ENCODE measurements at places on chromosomes 3 and 15.

GRCh38 chr3:149717391-149718056 lies 34.8 kb downstream of the COMMD2 start:
- DNase-seq, result peak; percentile 90

DNA sequence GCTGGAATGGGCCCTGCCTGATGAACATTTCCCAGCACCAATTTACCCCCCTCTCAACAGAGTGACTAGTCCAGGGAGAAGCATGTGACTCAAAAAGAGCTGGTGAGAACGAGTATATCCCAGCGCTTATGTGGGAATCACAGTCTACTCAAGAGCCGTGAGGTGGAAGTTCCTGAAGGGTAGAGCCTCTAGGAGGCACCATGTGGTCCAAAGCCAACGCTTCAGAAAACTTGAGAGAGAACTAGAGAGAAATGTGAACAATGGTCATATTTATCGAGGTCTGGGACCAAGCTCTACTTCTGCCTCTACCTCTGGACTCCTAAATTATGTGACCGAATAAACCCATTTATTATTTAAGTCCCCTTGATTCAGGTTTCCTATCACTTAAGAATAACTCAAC lies 111.0 kb upstream of the RAP2B start:
- DNase-seq, result no peak

GRCh38 chr15:81184188-81184587 lies 12.5 kb upstream of the IL16 start:
- no peak for DNase-seq

DNA sequence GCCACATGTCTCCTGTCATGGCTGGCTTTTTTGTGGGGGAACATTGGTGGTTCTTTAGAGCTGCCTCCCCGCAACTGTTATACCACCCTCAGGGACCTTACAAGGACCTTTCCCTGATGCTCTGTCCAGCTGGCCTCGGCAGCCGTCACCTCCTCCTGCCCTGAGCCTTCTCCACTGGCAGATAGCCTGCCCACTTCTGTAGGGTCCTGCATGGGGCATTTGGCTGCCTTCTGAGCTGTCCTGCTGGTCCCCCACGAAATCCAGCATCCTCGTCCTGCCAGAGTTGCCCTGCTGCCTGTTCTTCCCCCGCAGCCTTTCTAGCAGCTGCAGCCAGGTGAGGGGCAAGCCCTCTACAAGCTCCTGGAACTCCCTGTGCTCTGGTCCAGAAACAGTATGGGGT lies 86.2 kb downstream of the USP13 start:
- no peak for DNase-seq

DNA sequence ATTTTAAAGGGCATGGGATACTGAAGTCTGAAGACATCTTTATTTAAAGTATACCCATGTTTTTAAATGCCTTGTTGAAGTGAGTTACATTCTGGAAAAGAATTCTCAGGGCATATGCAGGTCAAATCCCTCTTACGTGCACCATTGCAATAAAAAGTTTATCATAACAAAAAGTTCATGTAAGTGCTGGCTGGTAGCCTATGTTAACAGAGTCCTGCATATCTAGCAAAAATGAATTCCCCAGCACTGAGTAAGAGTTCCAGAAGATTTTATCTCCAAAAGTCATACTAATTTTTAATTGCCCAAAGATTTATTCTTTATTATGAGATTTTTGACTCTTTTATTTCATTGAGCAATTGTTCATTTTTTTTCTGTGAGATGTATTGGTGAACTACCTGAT lies 104.7 kb upstream of the ROBO1 start:
- no peak for DNase-seq

DNA sequence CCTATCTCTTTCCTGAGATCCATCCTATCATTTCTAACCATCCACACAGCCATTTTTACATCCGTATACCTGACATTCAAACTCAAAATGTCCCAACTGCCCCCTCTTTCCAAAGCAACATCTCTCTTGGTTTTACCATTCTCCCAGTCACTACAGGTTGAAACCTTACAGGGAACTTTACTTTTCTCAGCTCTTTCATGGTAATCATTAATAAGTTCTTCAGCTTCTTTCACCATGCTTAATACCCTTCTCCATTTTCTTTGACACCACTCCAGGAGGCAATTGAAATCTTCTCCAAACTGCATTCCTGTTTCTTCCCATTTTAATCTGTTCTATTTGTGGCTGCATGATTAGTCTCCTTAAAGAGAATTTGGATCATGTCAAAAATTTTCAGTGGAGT lies 352.5 kb downstream of the GAP43 start:
- no peak for DNase-seq

GRCh38 chr15:47407692-47408091 lies 309.6 kb upstream of the SEMA6D start:
- DNase-seq, result no peak

DNA sequence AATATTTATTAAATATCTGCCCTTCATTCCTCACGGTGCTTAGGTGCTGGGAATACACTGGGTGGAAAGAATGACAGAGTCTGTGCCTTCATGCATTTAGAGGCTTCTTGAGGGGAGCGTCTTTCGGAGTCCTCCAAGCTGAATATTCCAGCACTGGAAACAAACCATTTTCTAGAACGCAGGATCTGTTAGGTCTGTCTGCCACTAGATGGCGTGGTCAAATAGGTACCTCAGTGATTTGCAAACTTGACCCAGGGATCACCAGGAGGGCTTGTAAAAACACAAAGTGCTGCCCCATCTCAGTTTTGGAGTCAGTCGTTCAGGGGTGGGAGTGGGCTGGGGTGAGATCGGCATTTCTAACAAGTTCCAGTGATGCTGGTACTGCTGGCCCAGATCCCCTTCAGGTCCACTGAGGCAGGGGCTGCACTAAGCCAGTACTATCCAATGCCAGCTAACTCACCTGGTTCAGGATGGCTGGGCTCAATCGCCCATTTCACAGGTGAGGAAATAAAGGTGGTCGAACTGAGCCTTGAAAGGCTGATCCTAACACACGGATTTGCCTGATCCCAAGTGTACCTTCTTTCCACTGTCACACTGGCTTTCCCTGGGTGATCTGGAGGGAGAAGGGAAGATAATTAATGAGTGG lies 14.8 kb downstream of the ARNT2 start:
- peak; percentile 84 for DNase-seq

- no peak for DNase-seq
Observed at GRCh38 chr15:65372787-65373067, 5.1 kb downstream of the IGDCC3 start.

- no peak for DNase-seq
Observed at GRCh38 chr3:115687721-115688120, 64.4 kb downstream of the GAP43 start.

GRCh38 chr15:76101655-76102054 lies 41.9 kb downstream of the TMEM266 start:
- no peak for DNase-seq

DNA sequence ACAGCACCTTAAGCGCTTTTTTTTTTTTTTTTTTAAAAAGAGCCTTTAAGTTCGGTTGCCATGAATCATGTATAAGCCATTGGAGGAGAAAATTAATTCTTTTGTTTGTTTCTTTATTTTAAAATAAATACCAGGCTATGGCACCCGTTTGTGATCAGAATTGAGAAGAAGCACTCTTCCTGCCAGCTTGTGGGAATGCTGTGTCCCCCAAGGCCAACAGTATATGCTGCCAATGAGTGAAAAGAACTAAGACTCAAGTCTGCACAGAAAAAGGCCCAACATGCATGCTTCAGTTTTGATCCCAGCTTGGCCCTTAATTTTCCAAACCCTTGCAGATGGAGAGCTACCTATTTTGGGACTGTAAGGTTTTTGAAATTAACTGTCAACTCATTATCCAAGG lies 90.5 kb downstream of the LRRC3B start:
- DNase-seq, result no peak

DNA sequence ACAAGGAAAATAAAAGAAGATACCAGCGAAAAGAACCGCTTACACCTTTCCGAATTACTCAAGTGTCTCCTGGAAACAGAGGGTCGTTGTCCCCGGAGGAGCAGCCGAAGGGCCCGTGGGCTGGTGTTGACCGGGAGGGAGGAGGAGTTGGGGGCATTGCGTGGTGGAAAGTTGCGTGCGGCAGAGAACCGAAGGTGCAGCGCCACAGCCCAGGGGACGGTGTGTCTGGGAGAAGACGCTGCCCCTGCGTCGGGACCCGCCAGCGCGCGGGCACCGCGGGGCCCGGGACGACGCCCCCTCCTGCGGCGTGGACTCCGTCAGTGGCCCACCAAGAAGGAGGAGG lies 325 bp downstream of the ALCAM start:
- peak; percentile 8 for DNase-seq

DNA sequence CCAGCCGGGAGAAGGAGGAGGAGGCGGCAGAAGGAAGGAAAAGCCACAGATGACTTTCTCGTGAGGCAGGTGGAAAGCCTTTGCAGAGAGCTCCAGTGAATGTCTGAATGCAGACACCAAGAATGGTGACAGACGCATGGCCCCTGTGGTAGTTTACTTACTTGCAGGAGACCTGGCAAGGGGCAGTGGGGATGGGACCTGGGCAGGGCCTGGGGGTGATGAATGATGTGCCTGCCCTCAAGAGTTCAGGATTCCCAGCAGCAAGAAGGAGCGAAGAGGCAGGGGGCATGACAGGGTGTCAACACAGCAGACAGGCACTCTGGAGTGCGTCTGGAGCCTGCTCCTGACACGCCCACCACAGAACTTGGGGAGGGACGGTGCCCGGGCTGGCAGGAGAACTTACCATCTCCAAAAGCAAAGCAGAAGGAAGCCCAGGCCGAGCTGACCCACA lies 260.5 kb upstream of the LYSMD4 start:
- DNase-seq, result no peak

DNA sequence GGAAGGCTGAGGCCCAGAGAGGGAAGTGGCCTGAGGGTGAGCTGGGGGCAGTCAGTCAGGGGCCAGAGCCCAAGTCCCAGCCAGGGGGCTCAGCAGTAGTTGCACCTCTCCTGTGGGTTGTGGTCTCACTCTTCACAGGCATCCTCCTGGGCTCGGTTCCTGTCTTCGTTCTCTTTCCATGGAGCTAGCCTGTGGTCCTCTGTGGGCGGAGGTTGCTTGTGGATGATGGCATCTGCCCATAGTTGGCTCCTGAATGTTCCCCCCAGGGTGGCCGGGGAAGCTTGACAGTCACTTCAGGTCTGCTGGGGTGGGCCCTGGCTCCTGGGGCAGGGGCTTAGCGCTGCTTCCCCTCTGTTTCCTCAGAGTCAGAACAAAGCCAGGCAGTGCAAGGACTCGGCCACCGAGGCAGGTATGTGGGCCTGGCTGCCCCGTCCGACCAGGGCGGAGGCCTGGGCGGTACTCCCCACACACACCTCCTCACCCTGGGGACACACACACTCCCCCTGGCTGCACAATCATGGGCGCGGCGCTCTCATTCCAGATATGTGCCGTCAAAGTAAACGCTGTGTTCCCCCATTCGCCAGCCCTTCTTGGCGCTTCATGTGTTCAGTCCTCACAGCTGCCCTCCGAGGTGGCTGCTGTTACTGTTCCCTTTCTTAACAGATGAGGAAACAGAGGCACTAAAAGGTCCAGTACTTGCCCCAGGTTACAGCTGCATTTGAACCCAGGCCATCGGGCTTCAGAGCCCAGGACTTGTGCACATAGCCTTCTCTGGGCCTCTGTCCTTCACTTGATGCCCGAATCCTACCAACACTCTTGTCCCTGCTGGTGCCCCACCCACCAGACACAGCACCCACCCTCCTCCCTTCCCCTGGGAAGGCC lies 34.5 kb downstream of the PSTPIP1 start:
- DNase-seq, result no peak

- no peak for DNase-seq
Observed at GRCh38 chr15:86229306-86229705, 149.6 kb downstream of the AGBL1 start.

- no peak for DNase-seq
Observed at GRCh38 chr3:56976651-56977560, 83.6 kb upstream of the SPATA12 start.

- DNase-seq, result no peak
Observed at GRCh38 chr15:94324835-94325767, 93.7 kb downstream of the MCTP2 start.

DNA sequence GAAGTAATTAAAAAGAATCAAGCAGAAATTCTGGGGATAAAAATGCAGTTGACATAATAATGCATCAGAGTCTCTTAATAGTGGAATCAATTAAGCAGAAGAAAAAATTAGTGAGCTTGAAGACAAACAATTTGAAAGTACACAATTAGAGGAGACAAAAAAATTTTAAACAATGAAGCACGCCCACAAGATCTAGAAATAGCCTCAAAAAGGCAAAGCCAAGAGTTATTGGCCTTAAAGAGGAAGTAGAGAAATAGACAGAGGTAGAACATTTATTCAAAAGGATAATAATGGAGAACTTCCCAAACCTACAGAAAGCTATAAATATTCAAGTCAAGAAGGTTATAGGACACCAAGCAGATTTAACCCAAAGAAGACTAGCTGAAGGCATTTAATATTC lies 113.3 kb downstream of the TBC1D2B start:
- no peak for DNase-seq

DNA sequence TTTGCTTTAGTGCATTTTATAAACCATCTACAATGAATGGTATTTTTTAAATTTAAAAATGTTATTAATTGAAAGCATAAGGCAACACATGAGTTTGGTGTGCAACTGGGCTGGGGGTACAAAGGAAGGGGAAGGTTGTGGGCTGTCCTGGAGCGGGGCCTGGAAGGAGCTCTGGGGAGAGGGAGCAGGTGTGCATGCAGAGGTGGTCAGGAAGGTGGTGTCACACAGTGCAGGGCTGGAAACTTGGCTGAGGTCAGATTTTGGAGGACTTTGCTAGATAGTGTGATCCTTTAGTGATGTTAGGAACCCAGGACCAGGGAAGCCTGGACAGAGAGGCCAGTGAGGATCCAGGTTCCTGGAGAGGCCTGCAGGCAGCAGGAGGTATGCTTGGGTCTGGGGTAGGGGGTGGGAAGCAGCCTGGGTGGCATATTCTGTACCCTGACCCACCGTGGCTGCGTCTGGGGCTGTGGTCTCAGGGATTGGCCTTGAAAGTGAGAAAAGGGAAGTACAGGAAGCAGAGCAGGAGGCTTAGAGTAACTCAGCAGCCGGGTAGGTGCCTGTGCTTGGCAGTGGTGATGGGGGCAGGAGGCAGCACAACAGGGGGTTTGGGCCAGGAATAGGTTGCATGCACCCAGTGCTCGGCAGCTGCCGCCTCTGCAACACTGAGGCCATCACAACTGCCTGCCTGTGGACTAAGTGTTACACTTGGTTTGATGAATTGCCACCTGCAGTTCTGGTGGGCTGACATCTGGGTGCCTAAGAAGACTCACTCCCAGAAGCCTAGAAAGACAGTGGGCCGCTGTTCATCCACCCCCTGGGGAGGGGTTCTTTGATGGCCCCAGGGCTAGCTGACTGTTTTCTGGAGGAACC lies 33.0 kb downstream of the KY start:
- no peak for DNase-seq

DNA sequence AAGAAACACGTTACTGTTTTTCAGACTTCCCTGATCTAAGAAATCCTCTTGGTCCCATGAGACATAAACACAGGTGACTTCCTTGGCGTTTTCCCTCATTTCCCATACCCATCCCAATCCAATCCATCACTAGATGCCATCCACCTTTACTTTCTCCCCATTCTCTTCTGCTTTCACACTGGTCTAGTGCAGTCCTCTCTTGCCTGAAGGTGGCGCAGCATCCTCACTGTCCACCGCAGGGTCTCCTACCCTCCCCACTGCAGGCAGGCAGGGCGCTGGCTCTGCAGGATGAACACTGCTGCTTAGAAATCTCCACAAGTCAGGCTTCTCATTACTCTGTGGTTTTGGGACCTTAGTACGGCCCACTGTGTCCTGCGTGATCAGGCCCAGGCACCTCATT lies 58.2 kb downstream of the RAB7A start:
- peak; percentile 75 for DNase-seq

Data from SK-MEL-5 (cell line).